ENCODE measurements at places on chromosomes 7 and 10.

- DNase-seq: no peak
These were observed 162.5 kb downstream of the MAD1L1 start for GRCh38 chr7:2070151-2070763.

DNA sequence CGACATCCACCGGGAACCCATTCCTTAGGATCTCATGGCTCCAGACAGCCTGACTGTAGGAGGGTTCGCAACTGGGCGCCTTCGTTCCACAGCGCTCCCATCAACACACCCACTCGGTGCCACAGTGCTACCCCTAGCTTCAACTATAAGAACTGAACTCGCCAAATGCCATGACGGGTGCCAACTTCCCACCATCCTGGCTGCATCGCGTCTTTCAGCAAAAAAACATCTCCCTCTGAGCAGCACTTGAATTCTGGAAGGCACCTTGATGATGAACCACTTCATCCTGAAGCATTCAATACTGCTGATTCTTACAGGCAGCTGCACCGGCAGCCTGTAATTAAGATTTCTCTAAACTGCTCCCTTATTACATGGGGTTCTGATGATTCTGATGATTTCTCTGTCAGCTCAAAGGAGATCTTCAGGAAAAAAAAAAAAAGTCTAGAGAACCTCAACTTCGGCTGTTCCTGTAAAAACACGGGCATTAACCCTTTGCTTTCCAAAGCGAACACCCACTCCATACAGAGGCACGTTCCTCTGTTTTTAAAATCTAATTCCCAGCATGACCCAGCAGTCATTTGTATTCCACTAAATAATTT lies 1.3 kb downstream of the CYTH3 start:
- peak; percentile 45 for DNase-seq

DNA sequence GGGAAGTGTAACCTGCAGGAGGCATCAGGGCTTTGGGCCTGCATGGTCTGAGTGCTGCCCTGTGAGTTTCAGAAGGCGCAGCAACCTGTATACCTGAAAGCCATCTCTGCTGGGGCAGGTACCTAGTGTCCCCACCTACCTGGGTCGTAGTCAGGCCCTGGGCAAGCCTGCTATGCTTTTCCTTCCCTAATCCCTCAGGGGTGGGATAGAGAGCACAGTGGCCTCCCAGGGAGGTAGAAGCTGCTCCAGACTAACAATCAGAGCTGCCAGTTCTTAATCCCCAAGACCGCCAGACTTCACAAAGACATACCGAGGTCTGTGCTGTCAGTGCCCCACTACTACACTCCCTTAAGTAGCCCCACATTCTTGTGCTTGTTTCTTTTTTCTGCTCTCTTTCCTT lies 52.0 kb downstream of the PTEN start:
- DNase-seq: no peak

GRCh38 chr10:113178771-113179170 lies 228.7 kb downstream of the TCF7L2 start:
- no peak for DNase-seq

DNA sequence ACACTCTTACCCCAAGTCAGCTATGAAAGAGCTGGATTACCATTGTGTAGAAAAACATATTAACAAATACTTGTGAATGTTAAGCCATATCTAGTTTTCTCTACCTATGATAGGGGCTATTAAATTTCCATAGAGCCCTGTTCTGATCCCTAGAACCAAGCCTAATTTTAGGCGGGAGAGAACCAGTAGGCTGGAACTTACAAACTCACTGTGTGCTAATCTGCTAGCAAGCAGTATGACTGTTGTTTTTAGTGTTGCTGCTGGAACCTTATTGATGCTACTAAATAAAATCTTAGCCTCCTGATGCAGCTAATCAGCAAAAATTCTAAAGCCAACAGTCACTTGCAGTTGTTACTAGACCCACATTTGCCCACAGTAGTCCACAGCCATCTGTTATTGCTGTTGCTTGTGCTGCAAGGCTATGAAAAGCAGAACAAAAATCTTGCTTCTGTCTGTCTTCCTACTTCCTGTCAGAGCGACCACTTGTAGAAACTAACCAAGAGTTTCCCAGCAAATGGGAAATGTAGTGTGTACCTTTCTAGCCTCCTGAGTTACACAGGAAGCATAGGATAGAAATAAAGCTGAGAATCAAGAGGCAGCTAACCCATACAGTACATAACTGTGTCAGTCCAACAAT lies 368.4 kb downstream of the ARL4A start:
- no peak for DNase-seq

DNA sequence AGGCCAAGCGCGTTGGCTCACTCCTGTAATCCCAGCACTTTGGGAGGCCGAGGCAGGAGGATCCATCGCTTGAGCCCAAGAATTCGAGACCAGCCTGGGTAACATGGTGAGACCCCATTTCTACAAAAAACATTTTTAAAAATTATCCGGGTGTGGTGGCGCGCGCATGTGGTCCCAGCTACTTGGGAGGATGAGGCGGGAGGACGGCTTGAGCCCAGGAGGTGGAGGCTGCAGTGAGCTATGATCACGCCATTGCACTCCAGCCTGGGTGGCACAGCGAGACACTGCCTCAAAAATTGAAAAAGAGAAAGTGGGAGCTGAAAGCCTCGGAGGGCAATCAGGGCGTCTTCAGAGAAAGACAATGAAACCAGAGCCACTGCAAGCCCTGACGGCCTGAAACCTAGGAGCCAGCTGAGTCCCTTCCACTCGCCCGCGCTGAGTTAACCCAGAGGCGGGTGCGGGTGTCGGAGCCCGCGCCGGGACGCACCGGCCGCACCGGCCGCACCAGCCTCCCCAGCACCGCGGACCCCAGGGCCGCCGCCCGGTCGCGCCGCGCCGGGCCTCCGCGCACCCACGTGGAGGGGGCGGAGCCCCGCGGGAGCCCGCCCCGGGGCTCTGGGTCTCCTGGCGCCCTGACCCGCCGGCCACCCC lies 22.4 kb downstream of the ZFAND2A start:
- peak; percentile 50 for DNase-seq

GRCh38 chr7:50939021-50939420 lies 156.3 kb upstream of the GRB10 start:
- DNase-seq: no peak

Measured in SW 1271 (cell line).